ENCODE measurements at places on chromosomes 11 and 22.

- no peak for DNase-seq
Observed at GRCh38 chr11:66309475-66309874, 7.4 kb downstream of the CD248 start.

GRCh38 chr22:30195245-30196140 lies 51.1 kb downstream of the LIF start:
- no peak for DNase-seq

DNA sequence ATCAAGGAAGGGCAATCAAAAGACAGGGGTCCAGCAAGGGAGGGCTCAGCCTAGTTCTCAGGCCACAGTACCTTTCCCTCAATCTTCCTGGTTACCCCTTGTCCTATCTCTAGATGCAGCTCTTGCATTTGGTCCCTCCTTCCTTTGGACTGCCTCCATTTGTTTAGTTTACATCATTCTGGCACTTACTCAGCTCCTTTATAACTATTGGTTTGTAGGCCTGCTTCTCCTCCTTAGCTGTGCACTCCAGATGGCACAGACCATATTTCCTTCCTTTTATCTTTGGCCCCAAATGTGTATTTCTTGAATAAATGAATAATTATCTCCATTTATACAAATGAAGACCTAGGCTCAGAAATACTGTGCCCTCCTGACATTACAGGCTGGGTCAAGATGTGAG lies 92.3 kb upstream of the AMOTL1 start:
- no peak for DNase-seq

- DNase-seq = no peak
Observed at GRCh38 chr11:111336582-111337256, 38.4 kb downstream of the POU2AF3 start.

- DNase-seq = no peak
Observed at GRCh38 chr22:21797444-21798221, 62.0 kb upstream of the YPEL1 start.

DNA sequence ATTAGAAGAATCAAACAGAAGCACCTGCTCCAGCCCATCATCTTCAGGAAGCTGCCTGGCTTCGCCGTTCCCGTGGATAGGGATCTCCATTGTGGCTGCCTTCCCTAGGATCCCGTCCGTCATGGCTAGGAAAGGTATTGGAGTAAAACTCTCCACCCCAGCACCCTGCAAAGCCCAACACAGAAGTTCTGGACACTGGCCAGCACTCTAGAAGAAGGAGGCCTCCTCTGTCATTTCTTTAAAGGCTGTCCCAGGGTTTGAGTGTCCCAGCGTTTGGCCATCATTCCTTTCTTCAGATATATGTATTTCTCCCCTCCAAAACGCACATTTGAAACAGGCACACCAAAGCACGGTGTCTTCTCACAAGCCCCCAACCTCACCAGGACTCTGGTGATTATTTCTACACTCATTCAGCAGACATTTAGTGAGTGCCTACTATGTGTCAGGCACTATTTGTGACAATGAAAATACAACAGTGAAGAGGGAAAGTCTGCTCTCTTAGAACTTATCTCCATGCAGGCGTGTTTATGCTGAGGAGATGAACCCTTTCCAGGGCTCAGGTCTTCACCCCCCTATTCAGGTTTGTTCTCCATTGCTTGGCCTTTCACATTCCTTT lies 724 bp downstream of the ARFIP2 start:
- DNase-seq = no peak

- no peak for DNase-seq
Observed at GRCh38 chr11:43697679-43698078, 17.1 kb downstream of the HSD17B12 start.

- DNase-seq = no peak
Observed at GRCh38 chr11:133164986-133165385, 367.3 kb downstream of the OPCML start.

DNA sequence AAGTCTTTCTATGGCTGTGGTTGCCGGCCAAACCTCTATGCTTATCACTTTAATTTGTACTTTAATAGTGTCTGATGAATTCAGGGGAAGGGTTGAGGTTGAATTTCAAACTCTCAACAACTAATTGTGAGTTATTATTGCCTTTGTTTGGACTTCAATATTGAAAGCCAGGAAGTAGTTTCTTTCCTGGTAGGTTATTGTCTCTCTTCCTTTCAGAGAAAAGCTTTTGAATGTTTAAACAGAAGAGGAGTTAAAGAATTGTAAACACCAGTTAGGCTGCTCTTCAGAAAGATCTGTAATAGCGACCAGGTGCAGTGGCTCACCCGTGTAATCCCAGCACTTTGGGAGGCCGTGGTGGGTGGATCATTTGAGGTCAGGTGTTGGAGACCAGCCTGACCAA lies 22.2 kb downstream of the NNMT start:
- no peak for DNase-seq

GRCh38 chr11:20110908-20111669 lies 49.2 kb downstream of the DBX1 start:
- no peak for DNase-seq

DNA sequence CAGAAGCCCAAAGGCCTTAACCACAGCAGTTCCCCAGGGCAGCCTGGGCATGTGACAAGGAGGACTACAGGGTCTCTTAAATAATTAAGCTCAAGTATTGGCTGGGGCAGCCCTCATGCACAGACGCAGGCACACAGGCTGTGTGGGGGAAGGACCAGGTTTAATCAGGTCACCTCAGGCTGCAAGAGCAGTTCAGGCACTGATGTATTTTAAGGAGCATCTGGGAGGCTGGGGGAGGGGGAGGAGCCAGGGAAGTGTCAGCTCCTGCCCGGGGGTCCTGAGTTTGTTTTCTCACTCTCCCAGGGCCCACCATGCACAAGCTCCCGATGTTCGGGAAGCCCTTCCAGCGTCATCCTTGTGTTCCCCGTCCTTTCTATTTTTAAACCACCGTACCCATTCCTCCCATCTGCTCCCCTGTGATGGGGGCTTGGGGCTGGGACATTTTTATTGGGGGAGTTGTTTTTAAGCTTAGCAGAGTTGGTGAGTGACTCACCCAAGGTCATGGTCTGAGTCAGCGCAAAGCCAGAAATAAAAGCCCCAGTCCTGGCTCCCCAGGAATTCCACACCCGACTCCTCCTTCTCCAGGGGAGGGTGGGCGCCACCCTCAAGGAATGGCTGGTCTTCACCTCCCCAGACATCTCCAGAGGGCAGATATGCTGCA lies 2.4 kb downstream of the CSDC2 start:
- DNase-seq = no peak

- no peak for DNase-seq
Observed at GRCh38 chr11:31809857-31810778, 1.0 kb downstream of the PAX6 start.

- no peak for DNase-seq
Observed at GRCh38 chr22:42651134-42651533, 1.9 kb upstream of the CYB5R3 start.

DNA sequence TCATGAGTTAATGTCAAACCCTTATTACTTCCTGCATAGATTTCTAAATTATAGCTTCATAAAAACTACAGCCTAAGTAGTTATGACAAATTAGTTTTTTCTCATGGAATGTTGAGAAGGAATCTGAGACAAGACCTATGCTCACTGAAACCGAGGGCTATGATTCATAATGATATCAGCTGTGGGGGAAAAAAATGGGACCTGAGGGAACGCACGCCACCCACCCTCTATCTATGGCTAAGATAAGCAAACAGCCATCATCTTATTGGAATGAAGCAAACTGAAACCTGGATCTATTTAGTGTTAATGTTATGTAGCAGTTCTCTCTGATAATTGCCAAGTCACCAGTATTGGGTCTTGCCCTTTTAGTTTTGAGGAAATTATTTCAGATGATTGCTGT lies 906.9 kb upstream of the RAG2 start:
- no peak for DNase-seq

DNA sequence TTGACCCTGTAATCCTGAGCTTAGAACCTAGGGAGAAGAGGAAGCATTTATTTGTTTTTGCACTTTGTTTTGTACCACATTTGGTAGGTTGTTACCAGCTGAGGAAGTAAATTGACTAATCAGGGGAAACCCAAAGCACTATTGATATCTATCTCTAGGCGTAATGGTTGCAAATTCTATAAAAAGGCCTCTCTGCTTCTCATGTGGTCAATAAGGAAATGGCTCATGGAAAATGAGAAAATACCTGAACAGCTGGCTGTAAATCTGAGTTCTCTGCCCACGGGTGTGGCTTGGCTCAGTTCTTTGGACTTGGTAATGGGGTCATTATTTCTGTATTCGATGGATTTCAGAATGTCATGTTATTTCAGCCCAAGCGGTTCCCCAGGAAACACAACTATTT lies 42.4 kb downstream of the BARX2 start:
- DNase-seq = no peak

DNA sequence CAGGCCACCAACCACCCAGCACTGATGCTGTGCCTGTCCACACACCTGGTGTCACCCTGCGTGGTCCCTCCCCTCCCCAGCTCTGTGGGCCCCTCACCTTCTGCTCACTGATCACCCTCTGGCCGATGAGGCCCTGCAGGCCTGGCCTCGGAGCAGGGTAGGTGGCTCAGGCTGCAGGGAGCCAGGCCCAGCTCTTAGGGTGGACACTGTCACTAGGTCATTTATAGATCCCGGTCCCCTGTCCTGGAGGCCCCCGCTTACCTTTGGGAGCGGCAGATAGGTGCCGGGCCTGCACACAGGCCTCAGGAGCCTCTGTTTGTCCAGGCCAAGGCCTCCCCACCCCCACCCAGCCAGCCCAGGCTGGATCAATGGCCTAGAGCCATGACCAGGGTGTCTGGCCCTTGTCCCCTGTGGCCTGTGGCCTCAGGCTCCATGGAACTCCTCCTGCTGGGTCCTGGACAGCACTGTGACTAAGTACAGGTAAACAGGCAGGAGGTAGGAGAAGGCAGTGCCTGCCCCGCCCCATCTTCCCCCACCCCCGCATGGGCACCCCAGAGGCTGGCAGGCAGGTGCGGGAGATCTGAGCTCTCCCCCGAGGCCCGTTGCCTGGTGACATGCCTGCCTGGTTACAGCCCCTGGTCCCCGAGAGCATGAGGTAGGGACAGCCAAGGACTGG lies at the start of gene TMPRSS6:
TMPRSS6 (minus strand) TSS at position 472 of the 676 bp plus-strand sequence. CDS start 6,296 bp downstream, outside the sequence.
- no peak for DNase-seq

GRCh38 chr11:110830747-110831146 lies 118.5 kb upstream of the ARHGAP20 start:
- no peak for DNase-seq

- DNase-seq = no peak
Observed at GRCh38 chr22:24579258-24579601, 13.6 kb downstream of the LRRC75B start.

- DNase-seq = no peak
Observed at GRCh38 chr22:24102366-24103200, 78.7 kb upstream of the SUSD2 start.

GRCh38 chr11:35740061-35740799 lies 77.7 kb downstream of the TRIM44 start:
- DNase-seq = no peak

- DNase-seq = no peak
Observed at GRCh38 chr22:21946262-21946925, 6.3 kb downstream of the PPM1F start.

DNA sequence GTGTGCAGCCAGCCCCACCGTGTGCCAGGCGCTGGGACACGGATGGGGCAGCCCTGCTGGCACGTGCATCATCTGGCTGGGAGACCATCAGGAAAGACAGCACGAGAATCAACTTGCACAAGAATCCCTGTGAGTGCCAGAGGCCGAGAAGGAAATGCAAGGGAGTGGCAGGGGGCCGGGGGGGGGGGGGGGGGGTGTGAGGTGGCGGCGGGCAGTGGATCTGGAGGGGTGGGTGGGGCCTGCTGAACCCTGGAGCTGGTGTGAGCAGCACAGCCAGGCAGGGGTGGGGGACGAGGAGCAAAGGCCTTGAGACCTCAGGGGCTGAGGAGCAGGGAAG lies 14.0 kb upstream of the FLRT1 start:
- no peak for DNase-seq

DNA sequence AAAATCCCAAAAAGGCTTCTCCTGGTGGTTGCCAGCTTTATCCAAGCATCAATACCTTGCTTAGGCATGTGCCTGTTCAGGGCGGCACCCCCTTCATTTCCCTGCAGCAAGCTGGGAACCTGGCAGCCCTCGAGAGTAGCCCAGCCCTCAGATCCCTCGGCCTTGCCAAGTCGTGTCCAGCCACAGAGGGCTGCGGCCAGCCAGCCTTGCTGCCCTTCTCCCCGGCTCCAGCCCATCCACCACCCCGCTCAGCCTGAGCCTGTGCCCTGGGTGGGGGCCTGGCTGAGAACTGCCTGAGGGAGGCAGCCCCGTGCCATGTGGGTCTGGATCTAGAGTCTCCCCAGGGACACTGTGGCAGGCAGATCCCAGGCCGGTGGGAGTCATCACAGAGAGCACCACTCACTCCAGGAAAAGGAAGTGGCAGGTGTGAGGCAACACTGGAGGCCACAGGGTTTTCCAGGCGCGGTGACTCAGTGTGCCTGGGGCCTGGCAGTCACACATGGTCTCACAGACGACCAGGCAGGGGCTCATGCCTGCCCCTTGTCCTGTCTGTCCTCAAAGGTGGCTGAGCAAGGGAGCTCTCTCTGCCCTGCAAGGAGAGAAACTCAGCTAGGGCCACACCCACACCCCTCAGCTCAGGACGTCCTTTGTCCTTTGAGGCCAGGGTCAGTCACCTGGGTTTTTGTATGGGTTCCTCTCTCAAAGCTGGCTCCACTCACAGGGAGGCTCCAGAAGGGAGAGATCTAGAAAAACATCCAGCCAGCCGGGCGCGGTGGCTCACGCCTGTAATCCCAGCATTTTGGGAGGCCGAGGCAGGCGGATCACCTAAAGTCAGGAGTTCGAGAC lies 12.2 kb upstream of the CDC42BPG start:
- DNase-seq = no peak

DNA sequence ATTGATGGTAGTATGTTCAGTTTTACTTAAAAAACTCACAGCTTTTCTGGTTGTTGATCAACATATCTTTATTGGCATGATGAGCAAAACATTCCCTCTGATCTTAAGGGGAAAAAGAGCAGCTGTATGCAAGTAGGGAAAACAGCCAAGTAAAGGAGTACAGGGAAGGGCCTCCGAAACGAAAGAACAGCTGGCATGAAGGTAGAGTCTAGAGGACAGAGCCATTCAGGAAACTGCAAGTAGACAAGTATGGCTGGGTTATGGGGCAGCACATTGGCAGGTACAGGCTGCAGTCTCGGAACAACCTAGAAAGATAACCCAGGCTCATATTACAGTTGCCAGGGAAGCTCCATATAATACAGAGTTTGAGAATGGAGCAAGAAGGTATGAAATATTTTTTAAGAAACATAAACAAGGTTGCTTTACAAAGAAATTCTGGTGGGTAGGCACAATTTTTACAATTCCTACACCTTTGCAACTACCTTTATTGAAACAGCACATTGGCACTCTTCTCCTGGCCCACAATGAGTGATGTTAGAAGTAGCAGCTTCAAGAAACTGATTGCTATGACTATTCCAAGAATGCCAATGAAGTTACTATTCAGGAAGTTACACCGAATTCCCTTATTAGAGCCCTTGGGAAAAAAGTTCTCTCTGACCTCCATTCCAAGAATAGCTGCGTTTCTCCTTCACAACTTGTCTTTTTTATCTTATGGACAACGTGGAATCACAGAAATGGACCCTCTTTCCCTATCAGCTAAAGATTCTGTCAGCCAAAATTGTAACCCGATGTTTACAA lies 45.2 kb downstream of the LGR4 start:
- DNase-seq = no peak
